ENCODE measurements at places on chromosomes 12 and 14.

DNA sequence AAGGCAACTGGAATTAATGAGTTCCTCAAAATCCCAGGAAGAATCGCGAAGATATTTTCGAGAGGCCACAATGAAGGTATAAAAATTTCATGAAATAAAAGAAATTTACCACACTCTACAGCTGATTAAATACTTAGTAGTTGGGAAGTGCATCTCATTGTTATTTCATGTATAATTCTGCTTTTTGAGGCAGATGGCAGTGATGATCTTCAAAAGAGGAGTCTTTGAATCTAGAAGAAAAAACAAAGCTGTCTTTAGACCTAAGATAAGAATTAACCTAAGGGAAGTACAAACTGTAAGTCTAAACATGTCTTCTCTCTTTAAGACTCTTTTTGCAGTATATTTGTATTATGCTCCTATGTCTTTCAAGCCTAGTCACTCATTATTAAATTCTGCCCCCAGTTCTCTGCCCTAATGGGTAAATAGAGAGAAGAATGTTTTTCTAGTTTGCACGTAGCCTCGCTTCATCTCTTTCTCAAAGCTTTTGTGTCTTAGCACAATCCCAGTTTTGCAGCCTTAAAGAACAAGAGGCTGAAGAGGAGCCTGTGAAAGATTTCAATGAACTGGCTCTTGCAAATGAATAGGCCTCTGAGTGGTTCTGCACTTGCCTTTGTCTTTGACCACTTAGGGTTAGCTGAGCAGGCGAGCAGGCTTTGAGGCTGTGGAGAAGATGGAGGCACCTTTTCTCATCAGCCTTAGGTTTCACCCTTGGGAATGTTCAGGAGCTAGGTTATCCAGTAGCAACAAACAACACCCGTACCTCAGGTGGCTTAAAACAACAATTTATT, 32.7 kb downstream of the CFAP54 start:
- no peak for DNase-seq

DNA sequence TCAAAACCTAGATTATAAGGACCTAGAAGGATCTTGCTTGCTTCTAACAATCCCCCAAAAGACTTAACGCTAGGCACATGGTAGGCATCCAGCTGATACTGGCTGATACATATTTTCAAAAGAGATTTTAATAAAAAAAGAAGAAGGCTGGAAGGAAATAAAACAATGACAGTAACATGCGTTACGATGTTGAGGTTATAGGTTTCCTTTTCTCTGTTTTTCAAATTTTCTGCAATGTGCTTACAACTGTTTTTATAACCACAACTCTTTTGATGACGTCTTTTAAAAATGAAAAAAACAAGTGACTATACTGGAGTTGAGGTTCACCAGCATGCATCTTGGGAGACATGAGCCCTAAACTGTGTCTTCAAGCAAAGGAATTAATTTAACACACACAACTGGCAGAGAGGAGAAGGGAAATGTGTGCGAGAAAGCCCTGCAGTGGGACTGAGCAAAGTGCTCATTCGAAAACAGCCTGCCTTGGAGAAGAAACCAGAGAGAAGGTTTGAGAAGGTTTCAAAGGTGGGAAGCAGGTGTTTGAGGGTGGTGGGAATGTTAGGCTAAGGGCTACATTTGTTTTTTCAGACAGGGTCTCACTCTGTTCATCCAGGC, 80.4 kb downstream of the DUSP16 start:
- DNase-seq, result no peak

DNA sequence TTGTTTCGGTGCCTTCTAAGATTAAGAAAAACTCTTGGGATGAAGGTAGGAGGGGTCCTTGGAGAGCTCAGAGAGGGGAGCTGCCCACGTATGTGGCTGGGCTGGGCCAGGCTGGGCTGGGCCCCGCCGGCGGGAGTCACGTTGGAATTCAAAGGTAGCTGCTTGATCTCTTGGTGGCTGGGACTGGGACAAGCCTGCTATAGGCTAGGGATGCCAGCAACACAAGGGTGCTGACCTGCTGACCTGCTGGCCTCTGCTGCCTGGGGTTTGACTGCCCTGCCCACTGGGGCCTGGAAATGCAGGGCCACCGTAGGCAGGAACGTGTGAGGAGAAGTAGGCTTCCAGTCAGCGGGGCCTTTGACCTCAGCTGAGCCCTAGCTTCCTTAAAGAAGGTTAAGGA, 52.8 kb upstream of the GTF2A1 start:
- no peak for DNase-seq

DNA sequence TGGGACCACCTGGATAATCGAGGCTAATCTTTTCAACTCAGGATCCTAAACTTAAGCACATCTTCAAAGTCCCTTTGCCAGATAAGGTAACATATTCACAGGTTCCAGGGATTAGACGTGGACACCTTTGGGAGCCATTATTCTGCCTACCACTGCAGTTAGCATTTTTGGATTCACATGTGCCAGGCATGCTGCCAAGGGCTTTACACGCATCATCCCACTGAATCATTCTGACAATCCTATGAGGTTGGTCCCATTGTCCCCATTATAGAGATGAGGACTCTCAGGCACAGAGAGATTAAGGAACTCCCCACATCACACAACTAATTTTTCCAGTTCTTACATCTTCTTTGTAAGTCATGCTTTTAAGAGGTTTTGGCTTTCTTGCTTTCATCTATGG, 34.5 kb downstream of the RTN1 start:
- no peak for DNase-seq

- no peak for DNase-seq
These were observed 12.1 kb downstream of the ACADS start for GRCh38 chr12:120737557-120738251.

GRCh38 chr14:66066981-66067776, 419.0 kb upstream of the CCDC196 start:
- DNase-seq, result no peak

DNA sequence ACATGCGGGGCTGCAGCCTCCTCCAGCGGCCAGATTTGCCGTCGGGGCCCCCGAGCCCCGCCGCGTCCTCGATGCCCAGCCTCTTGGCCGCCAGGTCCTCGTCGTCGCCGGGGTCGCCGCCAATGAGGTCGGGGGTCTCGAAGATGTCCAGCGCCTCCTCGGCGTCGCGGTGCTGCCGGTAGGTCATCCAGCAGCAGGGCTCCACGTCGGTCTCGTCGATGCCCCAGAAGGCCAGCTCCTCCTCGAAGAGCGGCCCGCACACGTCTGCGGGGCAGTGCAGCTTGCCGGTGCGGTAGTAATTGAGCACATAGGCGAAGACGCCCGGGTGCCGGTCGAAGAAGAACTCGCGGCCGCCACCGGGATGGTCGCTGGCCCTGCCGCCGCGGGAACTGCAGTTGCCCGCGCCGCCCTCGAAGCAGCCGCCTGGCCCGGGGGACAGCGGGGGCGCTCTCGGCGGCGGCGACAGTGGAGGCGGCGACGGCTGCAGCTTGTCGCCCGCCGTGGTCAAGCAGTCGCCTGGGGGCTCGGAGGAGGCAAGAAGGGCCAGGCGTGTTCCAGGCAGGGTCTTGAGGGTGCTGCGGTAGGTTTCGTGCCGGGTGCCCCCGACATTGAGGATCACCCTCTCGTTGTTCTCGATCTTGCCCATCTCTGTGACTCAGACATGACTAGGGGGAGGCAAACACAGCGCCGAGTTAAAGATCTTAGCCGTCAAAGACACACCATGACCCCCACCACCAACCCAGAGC, 2.1 kb downstream of the KCNC2 start:
- no peak for DNase-seq

DNA sequence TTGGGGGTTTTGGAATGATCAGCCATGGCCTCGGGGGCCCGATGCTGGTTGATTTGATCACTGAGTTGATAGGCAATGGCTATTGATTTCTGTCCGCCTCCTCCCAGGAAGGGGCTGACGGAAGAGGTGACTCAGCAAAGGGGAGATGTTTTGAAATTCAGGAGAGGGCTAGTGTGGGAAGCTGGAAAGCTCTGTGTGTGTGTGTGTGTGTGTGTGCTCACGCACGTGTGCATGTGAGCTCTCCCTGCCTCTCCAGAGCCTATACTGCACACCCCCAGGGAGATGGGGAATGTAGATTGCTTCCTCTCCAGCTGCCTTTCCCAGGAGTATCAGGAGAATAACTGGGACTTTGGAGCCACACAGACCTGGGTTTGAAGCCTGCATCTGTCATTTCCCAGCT, 184.9 kb upstream of the MYL2 start:
- no peak for DNase-seq

GRCh38 chr12:92827836-92828431, 101.2 kb downstream of the EEA1 start:
- no peak for DNase-seq

DNA sequence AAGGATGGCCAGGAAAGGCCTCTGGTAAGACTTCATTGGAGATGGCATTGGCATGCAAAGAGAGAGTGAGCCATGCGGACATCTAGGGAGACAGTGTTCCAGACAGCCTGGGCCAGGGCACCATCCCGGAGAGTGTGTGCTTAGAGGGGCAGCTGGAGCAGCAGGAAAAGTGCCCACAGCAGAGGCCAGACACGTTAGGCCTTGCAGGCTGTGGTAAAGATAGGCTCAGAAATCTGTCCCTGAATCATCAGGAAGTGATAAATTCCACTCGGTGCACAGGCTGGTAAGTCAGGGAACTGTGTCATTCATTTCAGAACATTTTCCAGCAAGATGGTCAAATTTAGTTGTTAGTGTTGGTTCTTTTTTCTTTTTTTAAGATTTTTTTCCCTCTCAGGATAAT, 8.8 kb downstream of the GALNT16 start:
- no peak for DNase-seq

- no peak for DNase-seq
These were observed 150.6 kb upstream of the FUT8 start for GRCh38 chr14:65261946-65262345.

GRCh38 chr12:12474931-12475795, 87.5 kb downstream of the DUSP16 start:
- no peak for DNase-seq

GRCh38 chr12:91355150-91356006, 172.8 kb upstream of the DCN start:
- DNase-seq, result no peak
